ENCODE measurements at places on chromosomes 1 and 21. TPM values are rescaled to one million over a fixed set of nuclear protein-coding genes. Genes with fewer than 3 reads are reported as not detected.

- no peak overlapping the region for H3K4me3 ChIP-seq
- DNase-seq = no peak
- no peaks in the 10 kb centered on the region for H3K4me1 ChIP-seq
Measured at GRCh38 chr1:247848346-247848745, 6.7 kb upstream of the OR11L1 start.

GRCh38 chr1:169121146-169121923, 14.8 kb downstream of the ATP1B1 start:
- H3K4me3 ChIP-seq = no peak overlapping the region
- H3K4me1 ChIP-seq = peaks cover 3% of the 10 kb centered on the region
- H3K36me3 ChIP-seq = peaks cover 10% of the 10 kb centered on the region
- DNase-seq = no peak

The CLCA1 gene
- not detected for total RNA-seq

The RGS18 gene
- total RNA-seq = not detected

The PLD5 gene
- total RNA-seq = not detected

The ARTN gene
- total RNA-seq = 0.16 TPM

The OR2T35 gene
- not detected for total RNA-seq

The CRABP2 gene
- 1.6 TPM for total RNA-seq

The ADAMTS4 gene
- 3.8 TPM for total RNA-seq

Measured in activated naive CD8-positive, alpha-beta T cell treated with anti-CD3 and anti-CD28 coated beads for 36 hours (primary cell).